ENCODE measurements at places on chromosomes 3 and 15.
A peak's percentile ranks its signal among the peaks of the same experiment; 100 is the strongest.

DNA sequence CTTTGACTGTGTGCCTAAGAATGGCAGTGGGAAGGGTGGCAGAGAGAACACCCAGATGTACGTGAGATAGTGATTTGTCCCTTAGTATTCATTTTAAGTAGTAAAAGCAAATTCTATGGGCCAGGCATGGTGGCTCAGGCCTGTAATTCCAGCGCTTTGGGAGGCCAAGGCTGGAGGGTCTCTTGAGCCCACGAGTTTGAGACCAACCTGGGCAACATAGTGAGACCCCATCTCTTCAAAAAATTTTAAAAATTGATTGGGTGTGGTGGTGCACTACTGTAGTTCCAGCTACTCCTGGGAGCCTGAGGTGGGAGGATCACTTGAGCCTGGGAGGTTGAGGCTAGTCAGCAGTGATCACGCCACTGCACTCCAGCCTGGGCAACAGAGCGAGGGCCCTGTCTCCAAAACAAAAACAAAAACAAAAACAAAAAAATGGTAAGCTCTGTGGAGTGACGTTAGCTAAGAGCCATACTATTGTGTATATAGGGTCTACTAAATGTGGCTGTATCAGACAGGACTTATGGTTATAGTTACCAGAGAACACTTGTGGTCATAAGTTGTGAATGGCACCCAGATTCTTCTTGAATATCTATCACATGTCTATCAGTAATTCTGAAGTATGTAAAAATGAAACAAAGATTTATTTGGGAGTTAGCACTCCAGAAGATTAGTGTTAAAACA, 171.5 kb downstream of the TCF12 start:
- no peak for DNase-seq

GRCh38 chr15:31280831-31281216, 45.8 kb upstream of the KLF13 start:
- DNase-seq: no peak

DNA sequence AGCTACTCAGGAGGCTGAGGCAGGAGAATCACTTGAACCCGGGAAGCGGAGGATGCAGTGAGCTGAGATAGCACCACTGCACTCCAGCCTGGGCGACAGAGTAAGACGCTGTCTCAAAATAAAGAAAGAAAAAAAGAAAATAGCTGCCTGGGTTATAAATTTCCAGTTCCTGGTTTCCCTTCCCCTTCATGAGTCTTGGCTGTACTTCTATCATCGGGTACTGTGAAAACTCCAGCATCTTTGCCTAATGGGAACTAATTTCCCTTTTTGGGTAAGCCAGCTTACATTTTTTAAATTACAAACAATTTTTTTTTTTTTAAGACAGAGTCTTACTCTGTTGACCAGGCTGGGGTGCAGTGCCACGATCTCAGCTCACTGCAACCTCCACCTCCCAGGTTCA, 15.0 kb downstream of the DENND4A start:
- no peak for DNase-seq

GRCh38 chr15:40454904-40455391, 14.2 kb downstream of the BAHD1 start:
- no peak for DNase-seq

- no peak for DNase-seq
Observed at GRCh38 chr3:129513705-129514104, 14.7 kb upstream of the RHO start.

GRCh38 chr3:162398554-162398953, 901.9 kb downstream of the OTOL1 start:
- DNase-seq: no peak

- DNase-seq: no peak
Observed at GRCh38 chr3:127723011-127723567, 50.3 kb downstream of the ABTB1 start.

DNA sequence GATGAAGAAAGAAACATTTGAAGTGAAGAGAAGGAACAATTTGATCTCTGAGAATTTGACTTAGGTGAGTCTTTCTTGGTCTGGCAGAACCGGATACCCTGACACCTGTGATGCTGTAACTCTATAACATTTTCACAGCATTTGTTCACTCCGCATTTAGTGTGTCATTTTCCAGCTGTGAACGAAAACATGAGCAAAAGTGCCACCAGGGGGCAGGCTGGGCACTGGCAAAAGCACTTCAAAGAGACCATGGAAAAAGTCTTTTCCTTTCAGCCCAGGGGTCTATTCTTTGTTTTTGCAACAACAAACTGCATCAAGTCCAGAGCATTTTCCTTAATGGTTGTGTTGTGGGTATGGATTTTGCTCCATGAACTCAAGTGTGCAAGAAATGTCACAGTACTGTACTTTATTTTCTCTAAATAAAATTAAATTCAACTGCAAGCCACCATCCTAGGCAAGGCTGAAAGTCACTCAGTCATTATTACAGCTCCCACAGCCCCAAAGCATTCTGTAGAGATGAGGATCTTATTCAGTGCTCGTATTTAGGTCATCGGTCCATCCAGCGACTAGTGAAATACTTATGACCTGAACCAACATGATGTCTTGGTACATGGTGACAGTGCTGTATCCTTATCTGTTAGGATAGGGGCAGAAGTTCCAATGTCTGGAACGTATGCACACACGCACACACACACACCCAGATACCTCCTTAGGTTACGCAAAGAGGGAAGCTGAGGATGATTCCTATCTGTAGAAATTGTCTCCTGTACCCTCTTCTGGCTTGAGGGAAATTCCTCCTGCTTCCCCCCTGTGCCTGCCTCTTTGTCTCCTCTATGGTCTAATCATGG, 125.5 kb downstream of the GADL1 start:
- DNase-seq: peak; percentile 54

- DNase-seq: no peak
Observed at GRCh38 chr3:36201546-36201945, 178.8 kb upstream of the STAC start.

GRCh38 chr3:158160958-158161357, 51.1 kb downstream of the RSRC1 start:
- peak; percentile 33 for DNase-seq

DNA sequence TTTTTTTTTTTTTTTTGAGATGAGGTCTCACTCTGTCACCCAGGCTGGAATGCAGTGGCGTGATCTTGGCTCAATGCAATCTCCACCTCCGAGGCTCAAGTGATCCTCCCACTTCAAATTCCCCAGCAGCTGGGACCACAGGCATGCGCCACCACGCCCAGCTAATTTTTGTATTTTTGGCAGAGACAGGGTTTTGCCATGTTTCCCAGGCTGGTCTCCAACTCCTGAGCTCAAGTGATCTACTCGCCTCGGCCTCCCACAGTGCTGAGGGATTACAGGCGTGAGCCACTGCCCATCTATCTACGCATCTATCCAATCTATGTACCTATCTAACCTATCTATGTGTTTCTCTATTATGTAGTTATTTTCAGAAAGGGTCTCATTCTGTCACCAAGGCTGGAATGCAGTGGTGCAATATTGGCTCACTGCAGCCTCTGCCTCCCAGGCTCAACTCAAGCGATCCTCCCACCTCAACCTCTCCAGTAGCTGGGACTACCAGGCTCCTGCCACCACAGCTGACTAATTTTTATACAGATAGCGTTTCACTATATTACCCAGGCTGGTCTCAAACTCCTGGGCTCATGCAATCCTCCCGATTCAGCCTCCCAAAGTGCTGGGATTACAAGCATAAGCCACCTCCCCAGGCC, 20.2 kb upstream of the GPX1 start:
- peak; percentile 35 for DNase-seq

GRCh38 chr3:153173758-153174516, 11.9 kb downstream of the RAP2B start:
- DNase-seq: no peak

DNA sequence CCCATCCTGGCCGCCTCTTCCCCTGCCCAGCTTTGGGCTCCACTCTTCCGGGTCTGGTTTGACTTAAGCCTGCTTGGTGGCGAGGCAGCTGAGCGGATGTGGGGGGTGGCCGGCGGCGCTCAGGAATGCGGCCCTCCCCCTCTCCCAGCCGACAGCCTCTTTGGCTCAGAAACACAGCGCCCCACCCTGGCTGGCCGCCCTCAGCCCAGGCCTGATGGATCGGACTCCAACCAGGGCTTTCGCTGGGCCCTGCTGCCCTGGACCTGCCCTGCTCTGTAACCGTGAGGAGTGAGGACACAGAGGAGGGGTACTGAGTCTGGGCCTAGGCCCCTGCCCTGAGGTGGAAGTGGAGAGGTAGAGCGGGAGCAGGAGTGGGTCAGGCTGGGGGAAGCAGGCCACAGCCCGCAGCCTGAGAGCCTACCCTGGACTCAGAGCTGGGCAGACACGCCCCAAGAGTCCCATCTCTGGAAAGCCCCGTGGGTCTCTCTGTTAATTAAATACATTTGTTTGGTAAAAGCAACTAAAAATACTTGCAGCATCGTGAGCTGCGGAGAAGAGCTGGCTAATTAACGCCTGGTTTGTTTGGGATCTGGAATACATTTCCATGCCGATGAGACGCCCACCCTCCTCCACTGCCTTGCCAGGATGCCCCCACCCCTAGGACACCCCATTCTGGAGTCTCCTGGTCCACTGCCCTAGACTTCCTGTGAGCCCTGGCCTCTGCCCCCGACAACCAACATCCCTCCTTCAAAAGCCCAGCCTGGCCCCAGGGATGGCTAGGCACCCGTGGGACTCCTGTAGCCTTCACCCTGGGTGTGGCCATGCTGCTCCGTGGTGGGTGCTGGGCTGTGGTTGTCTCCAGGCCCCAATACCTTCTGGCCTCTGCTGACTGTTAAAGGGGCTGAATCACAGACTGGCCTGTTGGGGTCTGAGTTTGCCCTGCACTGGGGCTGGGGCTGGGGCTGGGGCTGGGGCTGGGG, 19.6 kb downstream of the PLXNA1 start:
- peak; percentile 85 for DNase-seq

GRCh38 chr15:61053401-61053965, 175.6 kb downstream of the RORA start:
- no peak for DNase-seq

- DNase-seq: no peak
Observed at GRCh38 chr15:89877083-89877425, 16.7 kb downstream of the AP3S2 start.

DNA sequence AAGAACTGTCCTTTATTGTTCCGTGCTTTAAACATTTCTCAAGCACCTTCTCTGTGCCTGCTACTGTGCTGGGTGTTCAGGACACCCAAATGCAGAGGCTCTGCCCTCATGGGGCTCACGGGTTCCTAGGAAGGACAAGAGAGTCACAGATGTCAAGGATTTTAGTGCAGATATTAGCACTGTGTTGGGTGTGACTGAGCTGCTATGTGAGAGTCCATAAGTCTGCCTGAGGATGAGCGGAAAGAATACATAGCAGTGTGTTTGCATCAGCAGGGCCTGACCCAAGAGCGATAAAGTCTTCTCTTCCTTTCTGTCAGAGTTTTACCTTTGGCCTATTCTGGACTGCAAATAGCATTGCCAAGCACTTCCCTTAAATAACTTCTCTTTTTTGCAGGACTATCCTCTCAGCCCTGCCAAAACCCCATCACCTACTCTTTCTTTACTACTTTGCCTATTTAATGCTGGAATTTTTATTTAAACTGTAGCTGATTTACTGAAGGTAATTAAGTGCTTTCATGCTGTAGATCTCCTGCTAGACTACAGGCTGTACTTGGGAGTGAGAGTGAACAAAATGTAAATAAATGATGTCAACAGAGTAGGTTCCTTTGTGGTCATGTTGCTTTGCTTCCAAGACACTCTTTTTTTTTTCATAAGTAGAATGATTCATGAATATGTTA, 459.4 kb upstream of the TPRG1 start:
- no peak for DNase-seq

DNA sequence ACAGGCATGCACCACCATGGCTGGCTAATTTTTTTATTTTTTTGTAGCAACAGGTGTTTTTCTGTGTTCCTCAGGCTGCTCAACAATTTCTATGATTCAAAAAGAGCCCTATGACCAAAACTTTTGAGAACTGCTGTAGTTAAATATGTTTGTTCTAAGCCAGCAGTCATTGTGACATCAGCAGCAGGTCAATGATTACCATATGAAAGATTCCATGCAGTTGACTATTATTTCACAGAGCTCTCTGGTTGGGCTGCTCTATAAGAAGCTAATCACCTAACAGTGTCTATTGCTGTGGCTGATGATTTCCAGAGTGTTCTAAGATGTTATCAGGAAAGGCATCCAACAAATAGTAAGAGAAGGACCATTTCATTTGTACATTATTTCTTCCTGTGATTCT, at the start of gene CCDC54:
CCDC54 (plus strand) TSS at position 289 of the 400 bp plus-strand sequence. CDS start 149 bp downstream, outside the sequence.
- no peak for DNase-seq

DNA sequence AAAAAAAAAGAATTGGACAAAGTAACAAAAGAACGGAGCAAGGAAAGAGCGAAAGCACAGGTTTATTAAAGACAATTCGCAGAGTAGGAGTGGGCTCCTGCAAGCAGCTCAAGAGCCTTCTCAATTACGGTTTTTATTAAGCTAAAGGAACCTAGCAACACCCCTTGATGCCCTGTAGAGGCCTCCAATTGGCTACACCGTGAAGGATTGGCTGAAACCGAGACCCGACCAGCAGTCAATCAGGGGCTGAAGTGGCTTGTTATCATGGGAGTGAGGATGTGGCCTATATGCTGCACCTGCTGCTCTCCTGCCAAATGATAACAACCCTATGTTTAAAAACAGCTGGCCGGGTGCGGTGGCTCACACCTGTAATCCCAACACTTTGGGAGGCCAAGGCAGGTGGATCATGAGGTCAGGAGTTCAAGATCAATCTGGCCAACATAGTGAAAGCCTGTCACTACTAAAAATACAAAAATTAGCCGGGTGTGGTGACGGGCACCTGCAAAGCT, 20.4 kb upstream of the AP3B2 start:
- DNase-seq: no peak

DNA sequence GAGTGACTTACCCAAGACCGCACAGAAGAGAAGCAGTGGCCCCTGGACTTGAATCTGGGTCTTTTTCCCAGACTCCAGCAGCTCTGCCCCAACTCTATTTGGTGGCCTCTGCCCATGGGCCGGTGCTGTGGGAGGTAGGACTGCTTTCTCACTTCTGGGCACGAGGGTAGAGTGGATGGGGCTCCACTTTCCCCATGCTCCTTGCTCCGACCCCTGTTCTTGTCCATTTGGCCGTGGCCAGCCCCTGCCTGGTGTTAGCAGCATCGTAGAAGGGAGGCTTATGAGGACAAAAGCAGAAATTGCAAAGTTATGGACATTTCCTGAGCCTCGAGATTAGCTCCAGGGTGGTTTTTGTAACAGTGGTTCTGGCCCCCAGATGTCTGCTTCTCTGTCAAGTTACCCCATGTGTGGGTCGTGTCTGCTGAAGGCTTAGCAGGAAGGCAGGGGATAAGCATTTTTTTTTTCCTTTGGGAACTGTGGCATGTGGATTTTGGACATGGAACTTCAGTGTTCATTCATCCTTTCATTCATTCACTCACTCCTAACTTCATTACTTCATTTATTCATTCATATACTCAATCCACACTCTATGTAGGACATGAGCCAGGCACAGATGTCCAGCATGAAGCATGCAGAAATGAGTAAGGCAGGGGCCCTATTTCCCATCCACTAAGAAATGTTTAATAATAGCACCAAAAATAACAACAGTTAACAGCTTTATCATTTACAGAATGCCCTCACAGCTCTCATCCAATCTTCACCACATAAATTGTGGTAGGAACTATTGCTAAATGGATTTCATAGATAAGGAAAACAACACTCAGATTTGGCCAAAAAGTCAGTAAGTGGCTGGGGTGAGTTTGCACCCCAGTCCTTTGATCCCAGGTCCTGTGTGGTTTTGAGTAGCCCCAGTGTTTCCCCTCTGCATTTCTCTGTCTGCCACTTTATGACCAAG, 180.5 kb downstream of the OPA1 start:
- no peak for DNase-seq

GRCh38 chr3:105232553-105232952, 134.2 kb upstream of the ALCAM start:
- DNase-seq: no peak

GRCh38 chr15:70418943-70419342, 321.2 kb upstream of the TLE3 start:
- no peak for DNase-seq
